ENCODE measurements at places on chromosomes 7 and 10.

DNA sequence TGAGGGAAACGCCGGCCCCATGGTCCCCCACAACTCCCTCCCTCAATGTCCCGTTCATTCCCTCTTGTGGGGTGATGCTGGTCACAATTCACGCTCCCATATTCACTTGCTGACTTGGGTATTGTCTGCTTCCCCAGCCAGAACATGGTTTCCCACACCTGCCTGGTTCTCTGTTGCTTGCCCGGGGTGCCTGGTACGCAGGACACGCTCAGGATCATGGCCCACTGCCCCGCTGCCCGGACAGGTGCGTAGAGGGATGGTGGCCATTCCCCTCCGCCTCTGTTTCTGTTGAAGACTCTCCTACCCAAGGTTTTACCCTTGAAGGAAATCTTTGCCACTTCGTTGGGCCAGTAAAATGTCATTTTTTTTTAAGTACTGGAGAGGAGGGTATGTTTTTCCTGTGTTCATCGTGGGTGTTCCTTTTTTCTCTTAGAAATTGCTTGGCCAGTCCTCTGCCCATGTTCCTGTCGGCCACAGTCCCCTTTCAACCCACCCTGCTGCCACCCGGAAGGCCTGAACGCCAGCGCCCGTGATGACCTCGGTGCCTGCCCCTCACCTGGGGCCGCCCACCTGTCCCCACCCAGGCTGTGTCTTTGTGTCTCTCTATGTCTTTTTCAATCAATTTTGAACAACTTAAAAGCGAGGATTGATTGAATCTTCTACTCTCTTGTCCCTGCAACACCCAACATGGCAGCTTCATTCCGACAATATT, 38.2 kb downstream of the FOXL3 start:
- no peak for DNase-seq

- no peak for DNase-seq
Observed at GRCh38 chr10:87930934-87931835, 67.8 kb downstream of the PTEN start.

GRCh38 chr10:62437696-62438095, 63.5 kb downstream of the ZNF365 start:
- DNase-seq, result no peak

DNA sequence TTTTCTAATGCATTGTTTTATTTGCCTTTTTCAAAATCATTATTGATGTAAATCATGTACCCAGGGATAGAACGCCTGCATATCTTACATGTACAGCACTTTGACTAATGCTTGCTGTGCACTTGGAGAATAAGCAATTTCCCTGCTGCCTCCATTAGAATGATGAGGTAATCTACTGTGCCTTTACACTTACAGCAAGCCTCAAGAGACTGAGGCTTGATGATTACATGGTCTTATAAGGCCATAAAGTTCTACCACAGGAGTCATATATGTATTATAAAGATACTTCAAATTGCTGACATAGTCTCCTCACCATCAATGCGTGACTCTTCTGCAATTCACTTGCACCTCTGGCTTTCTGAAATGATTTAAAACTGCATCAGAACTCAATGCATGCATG, 328.6 kb upstream of the HGF start:
- DNase-seq, result no peak

DNA sequence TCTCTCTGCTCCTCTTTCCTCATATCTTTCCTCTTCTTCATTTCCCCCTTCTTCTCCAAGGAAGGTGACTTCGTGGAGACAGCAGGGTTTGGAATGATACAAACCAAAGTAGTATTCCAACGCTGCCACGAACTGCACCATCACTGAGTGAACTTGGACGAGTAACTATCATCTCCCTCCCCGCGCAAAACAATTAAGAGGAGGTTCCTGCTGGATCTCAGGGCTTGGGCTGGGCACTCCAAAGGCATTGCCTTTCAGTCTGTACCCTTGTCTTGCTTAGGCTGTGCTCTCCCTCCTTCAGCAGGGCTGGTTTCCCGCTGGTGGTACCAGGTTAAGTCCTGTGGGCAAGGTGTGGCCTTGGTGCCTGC, 790 bp upstream of the PITX3 start:
- DNase-seq, result no peak

- DNase-seq, result no peak
Observed at GRCh38 chr10:74837743-74838142, 11.3 kb downstream of the KAT6B start.

DNA sequence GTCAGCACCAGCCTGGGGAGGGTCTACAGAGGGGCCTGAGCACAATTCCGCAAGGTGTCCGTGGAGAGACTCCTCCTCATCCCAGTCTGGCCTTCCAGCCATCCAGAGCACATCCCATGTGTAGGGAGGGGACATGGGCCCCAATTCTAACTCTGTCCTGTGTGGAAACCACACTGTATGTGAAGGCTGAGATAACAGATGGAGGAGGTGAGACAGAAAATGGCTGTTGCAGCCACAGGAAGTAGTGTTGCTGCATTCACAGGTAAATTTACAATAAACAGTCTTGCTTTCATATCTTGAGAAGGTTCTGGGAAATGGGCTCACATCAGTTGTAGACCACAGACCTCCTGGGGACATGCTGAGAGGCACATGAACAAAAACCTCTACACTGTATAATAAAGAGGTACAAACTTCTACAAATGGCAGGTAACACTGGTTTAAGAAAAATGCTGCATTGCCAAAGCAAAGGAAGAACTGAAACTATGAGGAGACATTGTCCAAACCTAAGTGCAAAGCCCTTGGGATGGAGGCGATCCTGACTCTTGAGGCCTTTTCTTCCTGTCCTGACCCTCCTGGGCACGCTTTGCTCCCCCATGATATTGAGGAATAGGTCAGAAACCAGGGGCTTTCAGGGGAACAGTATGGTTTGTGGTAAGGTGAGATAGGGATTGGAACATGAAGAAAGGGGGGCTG, 21.6 kb upstream of the GIMAP2 start:
- DNase-seq, result no peak

GRCh38 chr7:27132214-27132613, 1.7 kb upstream of the HOXA4 start:
- no peak for DNase-seq

GRCh38 chr10:74500026-74500704, 326.2 kb upstream of the KAT6B start:
- no peak for DNase-seq

DNA sequence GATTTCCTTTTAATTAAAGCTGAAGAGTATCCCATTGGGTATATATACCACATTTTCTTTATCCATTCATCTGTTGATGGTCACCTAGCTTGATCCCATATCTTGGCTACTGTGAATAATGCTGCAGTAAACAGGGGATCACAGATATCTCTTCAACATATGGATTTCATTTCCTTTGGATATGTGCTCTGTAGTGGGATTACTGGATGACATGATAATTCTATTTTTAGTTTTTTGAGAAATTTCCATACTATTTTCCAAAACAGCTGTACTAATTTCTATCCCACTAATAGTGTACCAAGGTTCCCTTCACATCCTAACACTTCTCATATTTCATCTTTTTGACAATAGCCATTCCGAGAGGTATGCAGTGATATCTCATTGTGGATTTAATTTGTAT, 48.8 kb upstream of the PRPS1L1 start:
- no peak for DNase-seq

GRCh38 chr7:75596727-75597614, 104.9 kb downstream of the SPDYE5 start:
- DNase-seq, result no peak

Data from cortex of kidney (tissue), 1 donor.